ENCODE measurements at places on chromosomes 2 and 18.

DNA sequence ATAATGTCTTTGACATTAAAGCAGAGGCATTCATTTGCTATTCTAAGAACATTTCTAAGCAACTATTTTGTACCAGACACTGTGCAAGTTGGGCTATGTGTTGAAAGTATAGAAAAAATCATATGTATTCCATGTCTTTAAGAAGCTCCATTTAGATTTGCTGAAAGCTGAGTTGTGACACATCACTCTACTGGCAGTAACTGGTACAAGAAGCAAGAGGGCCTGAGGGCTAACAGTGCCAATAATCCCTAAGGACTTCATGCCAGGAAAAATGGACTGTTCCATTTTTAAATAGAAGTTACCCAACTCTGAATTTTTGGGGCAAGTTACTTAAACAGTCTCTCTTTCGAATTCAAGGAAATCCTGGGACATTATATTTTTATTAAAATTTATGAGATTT lies 178.7 kb downstream of the SRBD1 start:
- DNase-seq = no peak

- DNase-seq = no peak
These were observed 51.6 kb upstream of the CCBE1 start for GRCh38 chr18:59748628-59749360.

GRCh38 chr2:85886590-85886989 lies 2.2 kb downstream of the ST3GAL5 start:
- DNase-seq = no peak

DNA sequence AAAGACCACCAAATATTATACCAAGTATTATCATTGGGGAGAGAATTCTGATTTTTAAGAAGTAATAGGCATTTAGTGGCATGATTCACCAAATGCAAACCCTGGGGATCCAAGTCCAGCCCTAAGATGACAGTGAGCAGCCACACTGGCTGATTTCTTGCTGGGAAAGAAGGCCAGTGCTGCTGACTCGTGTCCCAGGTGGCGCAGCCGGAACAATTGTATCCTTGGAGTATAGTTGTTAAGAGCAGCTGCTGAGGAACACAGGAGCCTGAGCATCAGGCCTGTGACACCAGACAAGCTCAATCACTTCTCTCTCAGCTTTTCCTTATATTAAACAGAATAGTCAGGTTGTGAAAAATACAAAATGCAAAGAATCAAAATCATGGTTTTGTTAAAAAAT lies 48.4 kb downstream of the LRP1B start:
- DNase-seq = no peak

DNA sequence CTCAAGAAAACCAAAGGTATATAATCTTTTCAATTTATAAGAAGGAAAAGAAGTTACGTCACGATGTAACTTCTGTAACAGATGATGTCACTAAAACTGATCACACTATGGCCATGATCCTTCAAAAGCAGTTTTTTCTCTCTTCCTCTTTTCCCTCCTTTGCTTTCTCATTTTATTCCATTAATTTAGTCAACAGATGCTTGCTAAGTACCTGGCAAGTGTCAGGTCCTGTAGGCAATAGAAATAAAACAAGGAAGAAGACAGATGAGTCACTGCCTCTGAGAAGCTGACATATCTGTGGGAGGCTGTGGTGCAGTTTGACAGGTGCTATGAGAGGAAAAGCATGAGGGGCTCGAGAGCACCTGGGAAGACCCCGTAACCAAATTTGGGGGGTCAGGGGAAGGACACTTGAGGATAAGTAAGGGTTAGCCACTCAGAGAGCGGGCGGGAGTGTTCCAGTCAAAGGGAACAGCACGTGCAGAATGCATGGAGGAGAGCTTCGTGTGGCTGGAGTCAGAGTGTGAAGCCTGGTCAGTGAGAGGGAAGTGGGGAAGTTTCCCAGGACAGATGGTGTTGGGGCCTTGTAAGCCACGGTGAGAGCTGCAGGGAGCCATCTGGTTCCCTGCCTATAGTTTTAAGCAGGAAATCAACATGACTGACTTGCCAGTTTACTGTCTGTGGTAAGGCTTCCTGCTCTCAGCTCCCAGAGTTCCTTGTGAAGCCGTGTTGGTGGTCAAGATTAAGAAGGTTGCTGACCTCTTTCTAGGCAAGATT lies 198.8 kb upstream of the FOSL2 start:
- DNase-seq = no peak

DNA sequence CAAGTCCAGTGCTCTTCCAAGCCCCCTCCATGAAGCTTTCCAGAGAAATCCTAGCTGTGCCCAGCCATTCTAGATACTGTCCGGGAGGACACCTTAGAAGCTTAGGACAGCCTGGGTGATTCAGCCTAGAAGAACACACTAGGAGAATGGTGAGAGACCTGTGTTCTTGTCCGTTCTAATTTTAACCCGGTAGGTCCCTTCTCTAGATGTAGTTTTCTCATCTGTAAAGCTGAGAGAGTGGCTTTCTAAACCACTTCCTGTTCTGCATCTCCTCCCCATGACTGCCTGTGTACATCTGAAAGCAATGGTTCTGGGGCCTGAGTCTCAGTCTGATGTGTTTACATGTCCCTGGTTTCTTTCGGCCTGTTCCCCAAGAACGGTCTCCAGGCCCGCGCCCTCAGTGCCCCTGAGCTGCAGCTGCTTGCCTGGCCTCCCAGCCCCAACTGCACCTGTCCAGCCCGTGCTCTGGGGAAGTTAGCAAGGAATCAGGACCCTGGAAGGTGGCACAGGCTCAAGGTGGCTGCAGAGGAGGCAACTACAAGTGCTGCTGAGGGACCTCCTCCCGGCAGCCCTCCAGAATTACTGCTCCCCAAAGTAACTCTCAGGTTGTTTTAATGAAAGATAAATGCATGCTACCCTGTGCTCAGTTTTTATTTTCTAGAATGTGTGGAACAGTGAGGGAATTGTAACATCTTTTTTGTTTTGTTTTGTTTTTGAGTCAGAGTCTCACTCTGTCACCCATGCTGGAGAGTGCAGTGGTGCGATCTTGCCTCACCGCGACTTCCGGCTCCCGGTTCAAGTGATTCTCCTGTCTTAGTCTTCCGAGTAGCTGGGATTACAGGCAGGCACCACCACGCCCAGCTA lies 105.9 kb downstream of the LBH start:
- DNase-seq = no peak

DNA sequence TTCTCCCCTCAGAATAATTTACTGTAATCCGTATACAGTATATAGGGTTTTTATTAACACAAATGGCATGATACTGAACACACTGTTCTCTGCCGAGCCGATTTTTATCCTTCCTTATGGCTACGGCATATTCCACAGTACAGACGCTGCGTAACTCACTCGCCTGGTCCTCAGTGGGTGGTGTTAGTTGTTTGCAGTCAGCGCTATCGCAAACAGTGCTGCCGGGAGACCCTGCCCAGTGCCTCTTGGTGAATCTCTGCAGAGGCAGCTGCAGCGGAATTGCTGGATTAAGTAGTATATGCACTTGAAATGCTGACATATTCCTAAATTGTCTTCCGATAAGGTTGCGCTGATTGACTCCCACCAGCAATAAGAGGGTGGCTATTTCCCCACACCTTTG lies 73.9 kb downstream of the MARCO start:
- DNase-seq = no peak

DNA sequence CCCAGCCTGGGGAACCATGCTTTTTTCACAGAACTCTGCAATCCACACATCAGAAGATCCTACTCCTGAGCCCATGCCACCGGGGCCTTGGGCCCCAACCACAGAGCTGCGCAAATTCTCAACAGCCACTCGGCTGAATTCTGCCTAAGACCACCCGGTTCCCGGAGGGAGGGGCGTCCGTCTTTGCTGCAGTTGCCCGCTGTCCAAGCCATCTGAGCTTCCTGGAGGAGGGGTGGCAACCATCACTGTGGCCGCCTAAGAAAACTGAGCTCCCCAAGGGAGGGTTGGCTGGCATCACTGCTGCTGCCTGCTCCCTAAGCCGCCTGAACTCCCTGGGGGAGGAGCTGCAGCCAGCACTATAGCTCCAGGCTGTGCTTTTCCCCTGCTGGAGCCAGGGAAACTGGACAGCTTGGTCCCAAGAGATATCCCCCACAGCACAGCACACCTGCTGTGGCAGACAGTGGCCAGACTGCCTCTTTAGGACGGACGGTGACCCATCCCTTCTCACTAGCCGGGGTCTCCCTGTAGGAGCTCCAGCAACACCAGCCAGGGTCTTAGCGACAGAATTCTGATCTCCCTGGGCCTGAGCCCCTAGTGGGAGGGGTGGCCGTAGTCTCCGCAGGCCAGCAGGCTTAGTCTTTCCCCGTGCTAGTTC lies 1411.6 kb upstream of the CDH2 start:
- no peak for DNase-seq

DNA sequence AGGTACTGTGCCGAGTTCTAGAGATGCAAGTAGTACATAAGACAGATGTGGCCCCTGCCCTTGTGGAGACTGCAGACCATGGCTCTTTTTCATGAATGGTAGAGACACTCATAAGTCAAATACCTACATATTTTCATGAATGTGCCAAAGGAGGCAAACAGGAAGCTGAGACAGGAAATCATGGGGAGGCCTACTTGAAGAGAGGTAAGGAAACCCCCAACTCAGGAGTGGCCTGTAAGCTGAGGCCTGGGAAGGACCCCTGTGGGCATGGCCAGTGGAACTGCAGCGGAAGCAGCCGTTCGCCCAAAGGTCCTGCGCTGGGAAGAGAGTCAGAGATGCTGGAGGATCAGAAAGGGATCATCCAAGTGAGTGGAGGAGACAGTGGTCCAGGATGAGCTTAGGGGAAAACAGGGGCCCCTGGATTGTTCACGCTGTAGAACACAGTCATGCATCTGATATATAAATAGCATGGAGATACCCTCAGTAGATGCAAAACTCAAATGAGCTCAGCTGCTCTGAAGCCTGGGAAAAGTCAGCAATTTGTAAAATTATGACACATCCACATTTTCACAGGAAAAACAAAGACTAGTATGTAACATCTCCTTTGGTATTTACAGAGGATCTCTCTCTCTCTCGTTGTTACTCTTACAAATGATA lies 228.9 kb downstream of the NEDD4L start:
- no peak for DNase-seq

DNA sequence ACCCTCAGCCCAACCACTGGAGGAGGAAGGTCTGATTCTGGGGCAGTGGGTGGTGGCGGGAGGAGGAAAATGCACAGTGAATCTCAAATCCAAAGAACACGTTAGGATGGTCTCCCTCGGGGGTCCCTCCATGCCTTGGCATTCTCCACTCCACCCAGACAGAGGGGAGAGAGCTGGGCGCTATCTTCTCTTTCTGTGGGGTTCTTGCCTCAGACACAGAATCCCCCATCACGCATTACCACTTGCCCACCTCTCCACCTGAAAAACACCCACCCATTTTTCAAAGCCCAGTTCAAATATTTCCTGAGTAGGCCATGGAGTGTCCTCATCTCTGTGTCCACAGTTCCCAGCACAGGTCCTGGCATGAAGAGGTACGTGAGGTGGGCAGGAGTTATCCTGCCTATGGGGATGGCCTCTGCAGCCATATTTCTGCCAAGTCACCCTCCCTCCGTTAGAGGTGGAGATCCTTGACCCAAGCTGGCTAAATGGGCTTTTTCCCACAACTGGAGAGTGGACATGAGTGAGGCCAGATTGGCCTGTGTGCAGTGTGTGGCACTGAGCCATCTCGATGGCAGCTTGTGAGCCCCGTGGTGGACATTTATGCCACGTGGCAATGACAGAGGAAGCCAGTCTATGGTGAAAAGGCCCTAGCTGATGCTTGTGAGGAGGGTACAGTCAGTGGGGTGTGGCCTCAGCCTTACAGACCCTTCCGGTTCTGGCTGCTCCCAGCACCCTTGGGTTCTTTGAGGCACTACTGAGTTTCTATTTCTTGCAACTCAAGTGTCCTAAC lies 9.5 kb upstream of the TEX261 start:
- DNase-seq = no peak
